Gastrocnemius medialis (tissue), 4 donors: ENCODE measurements at places on chromosomes 11 and 22.

- DNase-seq, result no peak
These were observed 7.8 kb downstream of the PIM3 start for GRCh38 chr22:49968313-49968830.

DNA sequence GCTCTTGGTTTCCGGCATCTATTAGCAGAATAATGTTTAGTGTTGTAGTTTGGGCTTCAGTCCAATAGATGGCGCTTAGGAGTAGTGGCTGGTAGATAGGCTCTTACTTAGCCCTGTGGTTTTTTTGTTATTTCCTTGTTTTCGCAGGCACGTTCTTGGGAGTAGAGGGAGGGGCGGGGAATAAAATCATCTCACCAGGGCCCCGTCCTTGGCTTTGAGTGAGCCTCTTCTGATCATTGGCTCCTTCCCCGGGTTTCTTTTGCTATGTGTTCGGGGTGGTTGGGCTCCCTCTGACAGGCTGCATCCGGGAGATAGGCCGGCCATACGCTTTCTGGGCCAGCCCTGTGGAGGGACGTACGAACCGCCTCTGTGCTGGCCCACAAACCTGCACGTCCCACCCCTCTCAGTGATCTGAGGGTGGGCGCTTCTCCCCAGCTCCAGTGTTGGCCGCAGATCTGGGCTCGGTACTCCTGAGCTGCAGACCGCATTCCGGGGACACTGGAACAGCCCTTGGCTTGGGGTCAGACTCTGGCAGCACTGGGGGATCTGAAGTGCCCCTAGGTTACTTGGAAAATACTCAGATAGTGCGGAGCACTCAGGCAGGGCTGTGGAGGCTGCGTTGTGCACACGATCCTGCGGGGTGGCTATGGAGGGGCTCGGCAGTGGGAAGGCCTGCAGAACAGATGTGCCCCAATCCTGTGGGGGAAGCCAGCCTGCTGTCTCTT, 217.0 kb downstream of the DYNC2H1 start:
- no peak for DNase-seq

DNA sequence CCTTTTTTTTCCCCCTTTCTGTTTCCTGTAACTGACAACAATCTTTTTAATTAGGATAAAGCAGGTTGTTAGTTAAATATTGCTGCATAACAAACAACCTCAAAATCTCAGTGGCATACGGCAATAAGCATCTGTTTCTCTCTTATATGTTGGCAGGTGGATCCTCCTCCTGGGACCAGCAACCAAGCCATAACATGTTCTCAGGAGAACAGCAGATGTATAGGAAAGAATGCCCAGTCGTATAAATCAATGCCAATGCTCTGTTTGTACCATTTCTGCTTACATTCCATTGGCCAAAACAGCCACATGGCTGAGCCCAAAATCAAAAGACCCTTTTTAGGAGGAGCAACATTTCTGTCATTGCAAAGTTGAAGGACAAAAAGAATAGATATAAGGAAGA, 445.7 kb downstream of the AASDHPPT start:
- no peak for DNase-seq

DNA sequence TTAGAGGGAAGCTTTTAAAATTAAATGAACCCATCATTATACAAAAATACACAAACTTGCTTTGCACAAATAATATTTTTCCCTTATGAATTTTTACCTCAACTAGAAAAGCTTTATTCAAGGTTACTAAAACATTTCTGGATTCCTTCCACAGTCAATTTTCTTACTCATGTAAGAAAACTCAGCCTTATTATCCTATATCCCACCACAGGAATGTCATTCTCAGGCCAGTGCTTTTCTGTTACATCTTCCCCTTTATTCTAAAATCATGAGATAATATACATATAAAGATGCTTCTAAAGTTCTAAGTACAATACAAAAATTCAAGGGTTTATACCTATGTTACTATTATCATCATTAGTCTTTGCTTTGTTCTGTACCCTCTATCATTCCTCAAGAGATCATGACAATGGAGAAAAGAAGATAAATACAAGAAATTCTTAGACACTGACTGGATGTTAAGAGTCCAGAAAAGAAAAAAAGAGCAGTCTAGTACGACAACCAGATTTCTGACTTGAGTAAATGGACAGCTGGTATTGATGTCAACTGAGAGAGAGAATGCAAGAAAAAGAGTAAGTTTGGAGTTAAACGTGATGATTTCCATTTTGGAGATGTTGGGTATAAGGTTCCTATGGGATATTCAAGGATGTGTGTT, 60.3 kb downstream of the MTMR2 start:
- DNase-seq, result no peak
